ENCODE measurements at places on chromosomes 2 and 18. TPM values are rescaled to one million over a fixed set of nuclear protein-coding genes. Genes with fewer than 3 reads are reported as not detected.

CDK5R2 gene
- total RNA-seq, result not detected

ABCG8 gene
- not detected for total RNA-seq

- H3K27ac ChIP-seq, result no peak overlapping the region
- peaks cover 14% of the 10 kb centered on the region for H3K4me1 ChIP-seq
- DNase-seq, result no peak
- no peaks in the 10 kb centered on the region for H3K36me3 ChIP-seq
Observed at GRCh38 chr2:168454737-168455644, 1.1 kb upstream of the CERS6 start.

- H3K4me3 ChIP-seq, result no peak overlapping the region
- H3K4me1 ChIP-seq, result no peaks in the 10 kb centered on the region
- no peaks in the 10 kb centered on the region for H3K36me3 ChIP-seq
- no peak for DNase-seq
Observed at GRCh38 chr2:198788676-198789075, 669.1 kb downstream of the SATB2 start.

DNA sequence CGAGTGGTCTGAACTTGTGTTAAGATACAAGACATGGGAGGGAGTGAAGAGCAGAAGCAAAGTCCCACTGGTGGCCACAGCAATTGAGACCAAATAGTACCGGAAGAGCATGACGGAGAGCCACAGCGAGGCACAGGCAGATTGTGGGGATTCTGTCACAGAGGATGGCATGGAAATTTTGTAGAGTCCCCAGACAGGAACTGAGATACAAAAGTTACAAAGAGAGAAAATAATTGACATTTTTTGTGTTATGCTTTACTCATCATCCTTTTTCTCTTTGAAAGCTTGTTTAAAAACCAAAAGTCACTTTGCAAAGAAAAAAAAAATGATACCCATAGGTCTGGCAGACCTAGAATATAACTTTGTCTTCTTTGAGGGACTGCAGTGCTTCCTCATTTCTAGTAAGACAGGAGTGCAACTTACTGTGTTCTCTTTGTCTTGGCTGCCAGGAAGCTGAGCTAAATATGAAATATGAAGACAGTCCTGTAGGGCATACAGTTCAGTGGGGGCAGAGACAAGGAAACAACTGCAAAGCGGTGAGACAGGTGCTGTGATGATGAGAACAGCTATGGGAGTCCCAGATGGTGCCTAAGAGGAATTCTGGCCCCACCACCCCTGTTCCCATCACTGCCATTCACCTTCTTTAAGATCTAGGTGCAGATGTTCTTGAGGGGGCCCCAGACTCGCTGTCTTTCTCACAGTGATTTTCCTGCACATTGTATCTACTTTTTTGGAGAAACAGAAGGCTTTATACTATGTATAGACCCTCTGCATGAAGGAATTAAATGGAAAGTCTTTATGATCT is 5.2 kb downstream of the ARHGAP25 start:
- DNase-seq, result no peak
- peaks cover 17% of the 10 kb centered on the region for H3K4me1 ChIP-seq
- H3K36me3 ChIP-seq, result no peaks in the 10 kb centered on the region

DNA sequence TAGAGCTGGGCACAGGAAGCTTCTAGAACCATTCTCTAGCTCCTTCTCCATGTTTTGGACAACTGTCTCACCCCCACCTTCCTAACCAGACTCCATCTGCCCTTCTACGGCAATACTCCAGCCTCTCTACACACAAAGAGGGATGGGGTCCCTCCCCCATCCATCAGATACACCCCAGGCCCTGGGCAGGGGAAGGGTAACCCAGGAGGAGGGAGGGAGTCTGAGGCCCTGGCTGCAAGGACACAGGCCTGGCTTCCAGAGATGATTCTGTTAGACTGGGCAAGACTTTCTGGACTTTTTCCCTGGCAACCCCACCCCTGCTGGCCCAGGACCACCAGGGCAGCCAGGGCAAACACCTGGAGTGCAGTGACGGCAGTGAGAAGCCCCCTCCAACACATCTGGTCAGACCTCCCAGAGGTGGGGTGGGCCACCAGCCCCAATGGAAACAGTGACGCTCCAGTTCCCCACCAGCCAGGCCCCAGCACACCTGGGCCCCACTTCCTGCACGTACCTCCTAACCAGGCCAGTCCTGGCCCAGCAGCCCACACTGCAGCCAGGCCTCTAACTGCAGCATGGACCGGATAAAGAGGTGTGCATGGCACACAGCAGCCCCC is 6.5 kb downstream of the CYP26B1 start:
- H3K27me3 ChIP-seq, result no peaks in the 10 kb centered on the region
- DNase-seq, result no peak
- H3K36me3 ChIP-seq, result no peaks in the 10 kb centered on the region
- H3K4me1 ChIP-seq, result peaks cover 6% of the 10 kb centered on the region
- no peak overlapping the region for H3K4me3 ChIP-seq
- no peak overlapping the region for H3K27ac ChIP-seq

DNA sequence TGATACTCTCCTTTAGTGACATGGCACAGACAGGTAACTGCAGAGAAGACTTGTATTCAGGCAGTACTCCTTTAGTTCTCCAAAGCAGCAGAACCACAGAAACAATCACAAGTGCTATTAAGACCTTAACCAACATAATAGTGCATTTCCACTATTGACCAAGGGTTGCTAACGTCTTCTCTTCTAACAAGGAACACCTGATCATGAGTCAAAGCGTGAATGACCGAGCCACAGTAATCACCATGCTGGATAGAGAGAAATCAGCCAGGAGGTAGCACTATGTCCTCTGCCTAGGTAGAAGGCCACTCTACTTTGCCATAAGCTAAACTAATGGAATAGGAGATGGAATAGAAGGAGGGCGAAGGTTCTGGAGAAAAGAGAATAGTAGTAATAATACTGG is 161.0 kb downstream of the ANKRD44 start:
- no peak for DNase-seq
- no peaks in the 10 kb centered on the region for H3K36me3 ChIP-seq
- H3K27me3 ChIP-seq, result no peaks in the 10 kb centered on the region
- H3K4me1 ChIP-seq, result no peaks in the 10 kb centered on the region

Data from MCF 10A (cell line).